Left cardiac atrium (tissue), 4 donors: ENCODE measurements at places on chromosomes 12 and 14. TPM values are rescaled to one million over a fixed set of nuclear protein-coding genes. Genes with fewer than 3 reads are reported as not detected.

Gene OR4L1
- not detected for total RNA-seq

Gene SLC39A2
- not detected for total RNA-seq

DNA sequence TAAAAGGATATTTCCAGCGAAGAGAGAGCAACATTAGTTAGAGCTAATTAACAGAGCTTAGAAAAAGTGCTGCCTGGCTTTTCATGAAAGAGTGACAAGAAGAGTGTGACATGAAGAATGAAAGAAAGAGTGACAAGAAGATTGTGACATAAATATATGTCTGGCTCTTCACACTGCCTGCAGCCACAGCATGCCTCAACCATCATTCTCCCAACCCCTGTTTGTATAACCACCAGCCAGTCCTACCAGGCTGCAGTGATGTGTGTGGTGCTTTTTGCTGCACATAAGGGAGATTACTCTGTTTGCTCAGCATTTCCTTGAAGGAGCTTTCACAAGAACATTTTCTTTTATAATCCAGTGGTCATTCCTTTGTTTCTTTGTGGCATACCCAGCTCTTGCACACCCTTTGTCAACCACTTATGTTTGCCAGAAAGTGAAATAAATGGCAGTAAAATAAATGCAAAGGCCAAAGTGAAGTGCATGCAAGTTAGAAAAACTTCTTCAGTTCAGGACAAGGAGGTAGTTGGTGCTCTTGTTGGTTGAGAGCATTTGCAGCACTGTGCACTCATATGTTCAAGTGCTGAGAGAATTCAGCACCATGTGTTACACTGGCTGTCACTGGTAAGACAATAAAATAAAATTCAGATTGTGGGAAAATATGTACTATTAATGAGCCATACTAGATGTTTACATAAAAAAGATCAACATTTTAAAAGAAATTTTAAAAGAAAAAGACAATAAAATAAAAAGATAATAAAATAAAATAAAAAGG lies 50.6 kb downstream of the KIF21A start:
- DNase-seq, result no peak

Gene COCH
- total RNA-seq, result 0.82 TPM

GRCh38 chr12:80470403-80470802 lies 26.4 kb downstream of the PTPRQ start:
- DNase-seq, result no peak

DNA sequence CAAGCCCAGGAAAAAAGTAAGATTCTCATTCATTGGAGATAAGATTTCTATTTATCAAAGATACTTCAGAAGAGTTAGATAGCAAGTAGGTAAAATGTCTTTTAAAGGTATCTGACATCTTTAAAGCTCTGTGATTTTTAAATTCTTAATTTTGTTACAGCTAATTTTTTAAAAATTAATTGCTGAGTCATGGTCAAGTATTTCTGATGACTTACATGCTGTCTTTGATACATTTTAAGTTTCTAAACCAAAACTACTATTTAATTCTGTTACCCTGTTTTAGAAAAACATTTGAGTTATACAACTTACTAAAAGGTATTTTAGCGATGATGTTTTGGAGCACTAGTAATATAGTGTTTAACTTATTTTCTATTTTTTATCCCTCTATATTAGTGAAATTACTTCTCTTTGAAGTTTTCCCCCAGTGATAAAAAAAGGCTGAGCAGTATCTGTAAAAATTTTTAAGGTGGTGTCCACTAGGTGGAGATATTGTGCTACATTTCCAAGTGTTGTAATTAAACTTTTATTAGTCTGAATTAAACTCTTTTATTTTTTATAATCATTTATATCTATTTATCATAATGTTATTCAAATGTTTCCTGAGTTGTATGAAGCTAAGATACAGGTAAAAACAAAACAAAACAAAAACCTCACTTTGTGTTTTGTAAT lies 11.5 kb downstream of the ALG10 start:
- no peak for DNase-seq

- no peak for DNase-seq
Measured at GRCh38 chr12:28512406-28512805, 322.1 kb downstream of the CCDC91 start.

DNA sequence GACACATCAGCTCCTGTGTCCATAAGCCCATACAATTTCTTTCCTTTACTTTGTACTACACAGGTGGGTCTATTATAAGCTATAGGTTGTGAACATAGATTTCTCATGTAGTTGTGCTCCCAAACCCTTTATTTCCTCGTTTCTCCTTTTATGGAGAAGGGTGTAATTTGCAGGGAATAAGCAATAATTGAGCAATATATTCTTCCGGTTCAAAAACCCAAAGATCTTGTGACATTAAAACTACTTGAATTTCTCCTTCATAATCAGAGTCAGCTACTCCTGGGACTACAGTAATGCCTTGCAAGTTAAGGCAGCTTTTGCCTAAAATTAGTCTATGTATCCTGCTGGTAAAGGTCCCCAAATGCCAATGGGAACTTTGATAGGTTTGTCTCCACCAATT lies 19.1 kb upstream of the MAPKAPK5 start:
- DNase-seq, result no peak

Gene A2M
- 634 TPM for total RNA-seq

DNA sequence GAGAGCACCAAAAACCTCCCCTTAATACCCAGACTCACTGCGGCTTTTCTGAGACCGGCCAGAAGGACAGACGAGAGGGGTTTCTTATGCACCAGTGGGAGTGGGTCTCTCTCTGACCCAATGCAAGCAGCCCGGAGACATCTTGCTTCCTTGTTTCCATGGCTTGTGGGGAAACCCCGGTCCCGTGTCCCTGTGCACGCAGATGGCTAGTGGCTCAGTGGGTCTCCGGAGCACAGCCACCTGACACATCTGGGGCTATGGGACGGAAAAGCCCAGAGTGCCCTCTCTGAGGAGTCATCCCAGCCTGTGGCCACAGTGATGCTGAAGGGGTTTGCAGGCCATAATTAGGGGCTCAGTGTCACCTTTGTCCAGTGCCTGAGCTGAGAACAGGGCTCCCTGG lies 197.6 kb downstream of the PHETA1 start:
- no peak for DNase-seq

Gene ACTN1
- total RNA-seq, result 319 TPM

Gene RTL1
- total RNA-seq, result not detected

DNA sequence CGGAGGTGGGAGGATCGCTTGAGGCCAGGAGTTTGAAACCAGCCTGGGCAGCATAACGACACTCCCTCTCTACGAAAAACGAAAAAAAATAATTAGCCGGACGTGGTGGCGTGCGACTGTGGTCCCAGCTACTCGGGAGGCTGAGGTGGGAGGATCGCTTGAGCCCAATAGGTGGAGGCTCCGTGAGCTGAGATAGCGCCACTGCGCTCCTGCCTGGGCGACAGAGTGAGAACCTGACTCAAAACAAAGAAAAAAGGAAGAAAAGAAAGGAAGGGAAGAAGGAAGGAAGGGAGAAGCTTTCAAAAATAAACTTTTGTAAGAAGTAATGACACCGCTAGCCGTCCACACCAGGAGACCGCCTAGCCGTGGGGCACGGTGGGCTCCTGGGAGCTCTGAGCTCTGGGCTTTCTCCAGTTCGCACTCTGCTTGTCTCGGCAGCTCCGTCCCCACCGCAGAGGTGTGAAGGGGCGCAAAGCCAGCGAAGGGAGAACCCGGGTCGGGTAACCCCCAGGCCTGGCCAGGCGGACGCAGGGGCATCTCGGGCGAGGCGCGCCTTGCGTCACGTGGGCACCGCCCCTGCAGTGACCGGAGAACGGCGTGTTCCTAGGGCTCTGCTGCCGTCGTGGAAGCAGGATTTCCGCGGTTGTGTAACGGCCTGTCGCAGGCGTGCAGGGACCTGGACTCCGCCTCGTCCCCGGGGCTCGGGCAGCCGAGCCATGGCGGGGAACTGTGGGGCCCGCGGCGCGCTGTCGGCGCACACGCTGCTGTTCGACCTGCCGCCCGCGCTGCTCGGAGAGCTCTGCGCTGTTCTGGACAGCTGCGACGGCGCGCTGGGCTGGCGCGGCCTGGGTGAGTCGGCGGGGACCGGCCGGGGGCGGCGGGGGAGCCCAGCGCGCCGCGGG lies at the start of gene IRAK3:
IRAK3 (plus strand) TSS at position 631 of the 902 bp plus-strand sequence; CDS start at position 717, 86 bp downstream.
- DNase-seq, result peak; percentile 95

- DNase-seq, result no peak
Measured at GRCh38 chr12:120833849-120834248, 70.3 kb downstream of the SPPL3 start.

DNA sequence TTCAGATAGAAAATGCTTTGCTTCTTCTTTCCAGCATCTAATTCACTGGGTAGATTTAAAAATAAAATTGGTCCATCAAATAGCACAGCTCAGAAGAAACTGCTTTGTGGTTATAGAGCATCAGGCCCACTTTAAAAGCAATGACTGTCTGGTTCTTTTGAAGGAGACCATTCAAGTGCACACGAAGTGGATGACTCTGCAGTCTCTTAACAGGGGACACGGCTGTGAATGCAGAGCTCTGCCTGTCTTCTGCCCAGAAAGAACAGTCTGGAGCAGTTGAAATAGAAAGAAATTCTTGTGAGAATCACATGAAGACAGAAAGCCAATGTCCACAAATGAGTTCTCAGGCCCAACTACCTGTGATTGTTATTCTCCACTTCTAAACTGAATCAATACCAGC lies 138.7 kb upstream of the PLEKHA5 start:
- DNase-seq, result no peak

- DNase-seq, result no peak
Measured at GRCh38 chr14:100394886-100395672, 71.9 kb downstream of the SLC25A47 start.

Gene EXOC3L4
- 0.92 TPM for total RNA-seq

Gene TGM1
- total RNA-seq, result 6.4 TPM

GRCh38 chr12:3745152-3745551 lies 7.8 kb downstream of the CRACR2A start:
- DNase-seq, result no peak

DNA sequence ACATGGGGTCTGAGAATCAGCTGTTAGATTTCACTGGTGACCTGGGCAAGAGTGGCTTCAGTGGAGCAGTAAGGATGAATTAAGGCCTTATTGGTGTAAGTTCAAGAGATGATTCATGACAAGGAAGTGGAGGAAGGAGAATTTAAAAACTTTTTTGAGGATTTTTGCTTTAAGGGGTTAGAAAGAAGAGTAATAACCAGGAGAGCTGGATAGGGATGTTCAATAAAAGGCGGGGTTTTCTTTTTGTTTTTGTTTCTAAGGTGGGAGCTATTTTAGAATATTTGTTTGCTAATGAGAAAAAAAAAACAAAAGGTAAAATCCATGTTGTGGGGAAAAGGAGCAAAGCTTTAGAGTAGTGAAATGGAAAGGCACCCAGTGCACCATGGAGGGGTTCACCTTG lies 15.2 kb upstream of the TUBA1B start:
- DNase-seq, result no peak

GRCh38 chr14:24080888-24081738 lies 9.8 kb downstream of the CPNE6 start:
- peak; percentile 53 for DNase-seq

- DNase-seq, result no peak
Measured at GRCh38 chr12:53201177-53201541, 5.9 kb downstream of the ITGB7 start.

DNA sequence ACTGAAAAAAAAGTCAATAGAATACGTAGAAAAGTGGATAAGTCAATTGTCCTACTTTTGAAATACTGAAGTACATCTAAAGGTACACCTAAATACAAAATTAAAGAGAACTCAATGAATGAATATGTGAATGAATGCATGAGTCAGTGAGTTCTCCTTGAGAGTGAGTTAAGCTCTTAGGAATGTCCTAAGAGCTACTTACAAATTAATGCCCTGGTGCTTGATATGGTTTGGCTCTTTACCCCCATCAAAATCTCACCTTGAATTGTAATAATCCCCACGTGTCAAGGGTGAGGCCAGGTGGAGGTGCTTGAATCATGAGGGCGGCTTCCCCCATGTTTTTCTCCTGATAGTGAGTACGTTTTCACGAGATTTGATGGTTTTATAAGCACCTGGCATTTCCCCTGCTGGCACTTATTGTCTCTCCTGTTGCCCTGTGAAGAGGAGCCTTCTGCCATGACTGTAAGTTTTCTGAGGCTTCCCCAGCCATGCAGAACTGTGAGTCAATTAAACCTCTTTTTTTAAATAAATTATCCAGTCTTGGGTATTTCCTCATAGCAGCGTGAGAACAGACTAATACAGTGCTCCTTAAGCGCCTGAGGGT lies 192.2 kb upstream of the ARHGAP5 start:
- DNase-seq, result no peak

DNA sequence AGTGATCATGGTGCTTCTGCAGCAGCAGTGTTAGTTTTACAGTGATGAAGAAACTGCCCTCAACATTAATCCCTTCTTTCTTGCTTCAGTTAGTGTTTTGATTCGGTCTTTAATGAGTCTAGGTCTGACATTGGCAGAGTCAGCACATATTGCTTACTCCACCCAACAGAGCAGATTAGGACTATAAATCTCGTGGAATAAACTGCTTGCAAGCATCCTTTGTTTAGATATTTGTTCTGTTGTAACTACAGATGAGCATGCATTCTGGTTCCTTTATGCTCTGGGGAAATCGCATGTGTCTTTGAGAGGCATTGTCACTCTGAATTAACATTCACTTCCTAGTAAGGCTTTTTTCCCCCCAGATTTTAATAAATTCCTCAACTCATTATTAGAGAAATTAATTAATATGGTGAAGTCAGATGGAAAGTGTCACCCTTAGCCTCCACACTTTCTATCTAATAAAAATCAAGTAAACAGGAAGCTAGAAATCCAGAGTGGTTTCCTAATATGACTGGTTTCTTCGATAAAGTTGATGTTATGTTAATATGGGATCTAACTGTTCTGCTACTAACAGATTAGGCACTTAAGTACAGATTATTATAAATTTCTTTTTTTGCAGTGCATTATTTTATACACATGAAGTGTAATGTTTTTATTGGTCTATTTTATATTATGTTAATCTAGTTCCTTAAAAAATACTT lies 86.2 kb upstream of the SSTR1 start:
- no peak for DNase-seq

DNA sequence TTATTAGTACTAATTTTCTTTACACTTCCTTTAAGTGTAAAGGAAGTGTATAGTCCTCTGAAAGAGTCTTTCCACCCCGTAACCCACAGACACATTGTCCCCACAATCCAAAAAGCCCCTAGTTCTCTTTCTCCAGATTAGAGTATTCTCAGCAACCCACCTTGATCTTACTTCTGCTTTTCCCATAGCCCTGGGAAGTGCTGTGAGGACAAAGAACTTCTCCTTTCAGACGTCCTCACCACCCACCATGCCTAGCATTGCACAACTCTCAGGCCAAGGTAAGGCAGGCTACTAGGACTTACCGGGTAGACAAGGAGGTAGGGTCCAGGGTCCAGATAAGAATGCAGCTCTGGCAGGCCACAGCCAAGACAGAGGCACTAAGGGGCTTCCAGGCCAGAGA lies 7.4 kb downstream of the AAAS start:
- DNase-seq, result no peak

- no peak for DNase-seq
Measured at GRCh38 chr12:88518863-88519403, 61.3 kb downstream of the KITLG start.
